Stimulated activated CD4-positive, alpha-beta T cell treated with anti-CD3 and anti-CD28 coated beads, Interleukin-1b, Interleukin-23, amount 100 ng/mL, for 1 hour (primary cell): ENCODE measurements at places on chromosomes 3 and 15.

DNA sequence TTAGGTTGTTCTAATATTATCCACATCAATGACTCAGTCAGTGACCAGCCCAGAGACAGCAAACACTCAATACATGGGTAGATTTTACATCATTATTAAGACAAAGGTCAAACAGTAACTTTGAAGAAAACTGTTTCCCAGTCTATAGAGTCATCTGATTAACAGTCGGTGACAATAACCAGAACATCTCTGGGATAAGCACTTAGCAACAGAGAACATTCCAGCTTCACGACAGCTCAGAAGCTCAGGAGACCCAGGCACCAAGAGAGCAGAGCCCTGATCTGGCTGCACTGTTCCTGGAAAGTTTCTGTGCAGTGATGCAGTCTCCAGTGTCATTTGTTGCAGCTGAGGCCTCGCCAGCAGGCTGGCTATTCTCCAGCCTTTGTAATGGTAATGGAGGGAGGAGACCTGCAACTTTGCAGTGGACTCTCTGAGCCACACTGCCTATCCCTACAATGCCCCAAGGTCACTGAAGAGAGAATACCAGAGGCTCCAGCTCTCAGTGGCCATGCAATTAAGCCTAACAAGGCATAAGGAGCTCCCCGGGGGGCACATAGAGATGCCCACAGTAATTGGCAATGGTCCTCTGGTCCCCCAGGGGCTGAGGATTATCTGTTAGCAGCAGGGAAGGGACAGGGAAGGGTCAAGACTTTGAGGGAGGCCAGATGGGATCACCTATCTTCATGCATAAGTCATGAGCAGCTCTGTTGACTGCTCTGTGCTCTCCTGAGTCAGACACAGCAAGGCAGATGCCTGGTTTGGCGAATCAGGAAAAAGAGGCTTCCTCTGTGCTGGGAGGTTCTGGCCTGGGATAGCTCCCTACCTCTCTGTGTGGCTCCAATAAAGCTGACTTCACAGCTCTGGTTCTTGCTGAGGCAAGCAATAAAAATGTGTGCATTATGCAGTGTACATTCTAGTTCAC, 163.6 kb downstream of the CTNNB1 start:
- DNase-seq: no peak

DNA sequence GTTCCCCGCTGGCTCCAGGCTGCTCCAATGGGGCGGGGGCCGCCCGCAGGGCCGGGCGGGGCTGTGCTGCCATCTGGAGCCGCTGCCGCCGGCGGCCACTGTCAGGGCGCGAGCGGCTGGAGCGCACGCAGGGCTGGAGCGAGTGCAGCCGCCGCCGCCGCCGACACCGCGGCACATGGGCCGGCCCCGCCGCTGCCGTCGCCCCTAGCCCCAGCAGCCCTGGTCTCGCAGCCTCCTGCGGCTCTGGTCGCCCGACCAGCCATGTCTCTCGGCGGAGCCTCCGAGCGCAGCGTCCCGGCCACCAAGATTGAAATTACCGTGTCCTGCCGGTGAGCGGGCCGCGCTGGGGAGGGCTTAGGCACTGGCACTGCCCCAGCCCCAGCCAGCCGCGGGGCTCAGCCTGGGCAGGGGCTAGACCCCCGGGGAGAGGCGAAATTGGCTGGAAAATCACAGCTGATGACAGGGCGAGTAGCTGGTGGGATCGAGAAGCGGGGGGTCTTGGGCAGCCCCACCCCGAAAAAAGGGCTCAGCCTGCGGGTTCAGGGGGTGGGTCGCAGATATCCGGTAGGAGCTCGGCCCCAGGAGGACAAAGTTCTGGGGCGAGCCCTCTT, at the start of gene CPNE9:
TSS of gene CPNE9 (plus strand) at position 98 of the 611 bp plus-strand sequence. CDS start at position 262, 164 bp downstream.
- DNase-seq: no peak

- DNase-seq: no peak
Measured at GRCh38 chr3:194738254-194739093, 52.8 kb downstream of the FAM43A start.

- no peak for DNase-seq
Measured at GRCh38 chr3:185114756-185115155, 38.1 kb downstream of the C3orf70 start.

- no peak for DNase-seq
Measured at GRCh38 chr3:195897081-195897852, 11.1 kb downstream of the TNK2 start.

DNA sequence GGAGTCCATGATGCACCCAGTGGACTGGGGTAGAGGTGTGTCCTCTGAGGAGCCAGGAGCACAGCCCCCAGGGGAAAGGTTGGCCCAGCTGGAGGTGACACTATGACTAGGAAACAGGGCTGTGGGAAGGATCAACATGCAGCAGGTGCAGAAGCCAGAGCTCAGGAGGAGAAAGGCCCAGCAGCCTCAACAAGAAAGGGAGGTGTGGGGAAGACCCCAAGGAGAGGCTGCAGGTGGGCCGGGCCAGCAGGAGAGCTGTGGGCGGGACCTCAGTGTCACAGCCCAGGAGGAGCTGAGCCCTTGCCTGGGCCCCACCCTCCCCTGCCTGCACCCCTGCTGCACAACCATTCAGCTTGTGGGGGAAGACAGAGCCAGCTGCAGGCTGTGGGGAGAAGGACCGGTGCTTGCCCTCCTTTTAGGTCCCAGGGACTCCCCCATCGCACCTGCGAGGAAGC, 18.4 kb upstream of the KLF13 start:
- no peak for DNase-seq

DNA sequence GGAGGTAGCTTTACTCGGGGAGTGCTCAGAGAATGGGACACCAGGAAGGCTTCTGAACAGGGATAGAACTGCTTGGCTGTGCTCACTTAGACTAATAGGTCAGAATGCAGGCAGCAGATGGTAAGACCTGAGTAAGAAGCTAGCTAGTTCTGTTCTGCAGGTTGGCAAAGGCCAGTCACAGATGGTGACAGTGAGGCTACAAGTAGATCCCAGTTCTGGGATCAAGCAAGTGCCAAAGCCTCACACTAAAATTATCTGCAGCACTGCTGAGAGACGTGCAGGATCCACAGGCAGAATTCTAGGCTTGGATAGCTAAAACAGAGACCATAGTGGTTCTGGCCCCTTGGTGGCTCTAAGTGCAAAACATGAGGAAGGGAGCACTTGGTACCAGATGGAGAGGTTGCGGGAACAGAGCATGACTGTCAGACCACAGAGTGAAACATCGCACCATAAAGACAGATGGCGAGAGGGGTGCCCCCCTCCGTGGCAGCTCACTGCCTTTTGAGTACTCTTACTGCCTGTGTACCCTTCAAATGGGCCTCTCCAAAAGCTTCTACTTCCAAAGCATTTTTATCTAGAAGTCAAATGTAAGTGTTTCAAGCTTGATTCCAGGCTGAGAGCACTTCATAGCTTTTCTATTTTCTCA, 3.6 kb upstream of the GLCE start:
- DNase-seq: no peak

GRCh38 chr15:76011627-76012551, at the start of gene NRG4:
Gene NRG4, minus strand, starts transcription at chr15:76012424. Its CDS starts 1,194 bp downstream, at chr15:76011230.
- DNase-seq: no peak

DNA sequence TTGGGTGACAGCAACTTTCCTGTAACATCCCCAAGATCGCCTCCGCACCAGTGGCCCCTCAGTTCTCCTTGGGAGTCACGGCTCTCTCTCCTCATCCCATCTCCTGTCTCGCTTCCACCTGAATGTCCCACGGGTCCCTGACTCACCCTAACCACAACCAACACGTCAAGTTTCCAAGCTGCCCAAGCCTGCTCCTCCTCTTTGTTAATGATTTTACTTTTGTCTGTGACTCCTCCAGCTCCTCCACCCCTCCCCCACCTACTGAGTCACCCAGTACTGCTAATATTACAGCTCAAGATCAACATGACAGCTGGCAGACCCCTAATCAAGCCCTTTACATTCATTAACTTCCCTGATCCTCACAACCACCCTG, 39.3 kb downstream of the BDH1 start:
- DNase-seq: peak; percentile 36

DNA sequence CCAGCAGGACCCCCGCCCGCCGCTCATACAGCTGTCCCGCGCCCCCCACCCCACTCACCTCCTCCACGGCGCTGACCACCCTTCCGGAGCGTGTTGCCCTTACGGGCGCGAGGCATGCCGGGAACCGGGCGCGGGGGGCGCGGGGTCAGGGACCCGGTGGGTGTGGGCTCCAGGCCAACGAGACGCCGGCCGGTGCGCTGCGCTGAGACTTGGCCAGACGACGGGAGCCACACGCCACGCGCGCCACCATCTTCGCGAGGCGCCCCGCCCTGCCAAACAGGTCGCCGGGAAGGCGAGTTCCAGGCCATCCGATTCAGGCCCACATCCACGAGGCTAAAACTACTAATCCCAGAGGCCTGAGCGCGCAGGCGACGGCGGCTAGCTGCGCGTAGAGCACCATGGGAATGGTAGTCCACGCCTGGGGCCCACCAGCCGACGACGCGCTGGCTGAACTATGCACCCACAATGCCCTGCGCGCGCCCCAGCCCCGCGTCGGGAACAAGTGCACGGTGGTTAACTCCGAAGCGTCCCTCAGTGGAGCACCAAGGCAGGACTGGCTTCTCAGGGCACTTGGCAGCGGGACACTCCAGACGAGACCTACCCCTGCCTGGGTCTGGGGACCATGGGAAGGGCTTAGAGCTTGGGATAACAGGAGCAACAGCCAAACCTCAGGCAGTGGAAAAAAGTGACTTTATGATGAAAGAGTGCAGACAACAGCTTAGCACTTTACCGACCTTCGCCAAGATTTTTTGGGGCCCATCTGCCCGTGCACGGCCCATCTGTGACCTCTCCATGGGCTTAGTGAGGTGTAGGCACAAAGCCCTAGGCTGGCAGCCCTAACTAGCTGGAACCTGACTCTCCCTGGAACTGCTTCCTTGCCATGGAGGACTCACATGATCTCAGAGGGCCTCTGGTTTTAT, at the start of gene IFRD2:
TSS of gene IFRD2 (minus strand) at position 271 of the 920 bp plus-strand sequence. CDS start at position 116, 155 bp downstream.
- DNase-seq: peak; percentile 77

- no peak for DNase-seq
Measured at GRCh38 chr3:169340065-169340464, 323.4 kb downstream of the MECOM start.

GRCh38 chr15:29822100-29822683, at the start of gene TJP1:
Gene TJP1, minus strand, starts transcription at chr15:29822468. Its CDS starts 440 bp downstream, at chr15:29822028.
- no peak for DNase-seq

DNA sequence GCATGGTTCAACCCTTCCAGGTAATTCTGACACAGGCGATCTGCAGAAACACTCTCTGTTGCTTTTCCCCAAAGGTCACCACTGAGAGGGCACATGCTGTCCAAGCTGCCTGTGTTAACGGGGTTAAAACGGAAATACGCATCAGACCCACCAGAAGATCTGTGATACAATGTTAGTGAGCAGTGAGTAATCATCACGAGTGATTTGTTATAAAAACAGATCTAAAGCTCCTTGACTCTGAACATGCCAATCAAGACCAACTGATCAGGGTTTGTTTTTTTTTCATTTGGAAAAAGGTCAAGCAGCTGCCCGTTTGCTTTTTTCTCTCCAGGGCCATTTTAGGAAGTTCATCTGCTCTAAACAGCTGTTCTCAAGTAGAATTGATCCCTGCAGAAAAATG, 43.2 kb downstream of the FGF12 start:
- no peak for DNase-seq

DNA sequence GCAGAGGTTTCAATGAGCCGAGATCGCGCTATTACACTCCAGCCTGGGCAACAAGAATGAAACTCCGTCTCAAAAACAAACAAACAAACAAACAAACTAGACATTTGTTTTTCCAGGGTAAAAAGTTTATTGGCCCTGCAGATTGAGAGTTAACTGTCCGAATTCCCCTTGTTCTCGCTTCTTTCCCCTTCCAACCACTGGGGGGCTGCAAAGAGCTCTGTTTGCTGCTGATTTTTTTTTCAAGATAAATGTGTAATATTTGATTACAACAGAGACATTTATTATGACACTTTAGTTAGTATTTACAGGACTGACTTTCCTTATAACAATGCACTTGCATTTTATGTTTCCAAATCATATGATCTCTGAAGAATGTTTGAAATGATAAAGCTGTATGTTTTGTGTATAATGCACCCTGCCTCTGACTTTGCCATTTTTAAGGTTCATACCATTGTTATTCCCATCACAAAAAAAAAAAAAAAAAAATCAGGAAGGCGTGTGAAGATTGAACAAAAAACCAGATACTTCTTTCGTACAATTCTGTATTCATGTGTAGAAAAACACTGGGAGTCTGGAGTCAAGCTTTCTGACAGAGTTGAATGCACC, 2.8 kb downstream of the CLSTN2 start:
- no peak for DNase-seq

- no peak for DNase-seq
Measured at GRCh38 chr3:48681974-48682610, 3.6 kb downstream of the NCKIPSD start.

DNA sequence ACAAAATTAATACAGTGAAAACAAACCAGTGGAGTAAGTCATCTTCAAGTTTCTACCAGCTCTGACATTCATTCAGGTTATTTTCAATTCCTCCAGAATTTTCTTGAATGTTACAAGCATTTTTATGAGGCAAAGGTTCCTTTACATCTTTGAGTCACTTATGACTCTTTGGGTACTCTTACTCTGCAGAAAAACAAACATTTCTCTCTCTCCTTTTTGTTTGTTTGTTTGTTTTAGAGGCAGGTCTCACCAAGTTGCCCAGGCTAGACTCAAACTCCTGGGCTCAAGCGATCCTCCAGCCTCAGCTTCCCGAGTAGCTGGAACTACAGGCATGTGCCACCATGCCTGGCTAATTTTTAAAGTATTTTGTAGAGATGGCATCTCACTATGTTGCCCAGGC, 233.5 kb downstream of the ADAMTSL3 start:
- DNase-seq: no peak

DNA sequence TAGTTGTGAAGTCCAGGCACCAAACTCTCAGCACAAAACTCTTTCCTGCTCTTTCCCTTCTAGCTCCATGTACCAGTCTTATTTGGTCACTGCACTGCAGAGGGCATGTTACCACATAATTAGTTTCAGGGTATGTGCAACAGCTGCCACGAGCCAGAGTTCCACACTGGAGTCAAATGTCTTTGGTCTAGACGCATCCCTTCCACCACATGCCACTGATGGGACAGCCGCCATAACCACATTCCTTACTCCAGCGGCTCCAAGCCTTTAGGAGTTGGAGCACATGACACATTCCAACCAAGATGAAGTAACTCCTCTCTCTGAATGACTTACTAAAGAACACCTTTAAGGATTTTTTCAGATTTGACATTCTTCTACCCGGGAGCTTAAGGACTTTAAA, 153.4 kb downstream of the ERC2 start:
- no peak for DNase-seq

DNA sequence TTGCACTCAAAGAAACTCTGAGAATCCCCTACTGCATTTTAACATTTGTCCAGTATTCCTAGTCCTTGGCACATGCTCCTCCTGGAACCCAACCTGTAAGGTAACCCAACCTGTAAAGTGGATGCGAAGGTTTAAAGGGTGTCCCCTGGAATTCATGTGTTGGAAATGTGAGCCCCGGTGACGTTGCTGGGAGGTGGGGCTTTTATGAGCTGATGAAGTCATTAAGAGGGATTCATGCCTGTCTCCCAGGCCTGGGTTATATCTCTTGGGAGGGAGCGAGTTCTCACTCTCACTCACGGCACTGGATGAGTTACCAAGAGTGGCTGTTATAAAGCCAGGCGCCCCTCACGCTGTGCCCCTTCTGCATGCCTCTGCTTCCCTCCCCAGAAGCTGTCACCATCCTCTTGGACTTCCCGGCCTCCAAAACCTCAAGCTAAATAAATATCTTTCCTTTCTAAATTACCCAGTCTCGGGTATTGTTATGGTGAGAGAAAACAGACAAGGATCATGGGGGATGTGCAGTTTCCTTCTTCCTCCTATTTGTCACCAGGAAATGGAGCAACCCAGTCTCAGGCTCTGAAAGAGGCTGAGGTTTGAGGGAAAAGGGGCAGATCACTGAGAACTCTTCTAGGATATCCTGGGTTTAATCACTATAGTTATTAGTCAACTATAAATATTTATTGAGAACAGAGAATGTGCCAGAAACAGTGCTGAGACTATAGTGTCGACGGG, 7.6 kb downstream of the XXYLT1 start:
- DNase-seq: no peak

GRCh38 chr3:48194446-48195071, 6.3 kb upstream of the CDC25A start:
- DNase-seq: no peak
